CD4-positive, alpha-beta T cell (primary cell): ENCODE measurements at places on chromosomes 12 and 14.
A peak's percentile ranks its signal among the peaks of the same experiment; 100 is the strongest.

DNA sequence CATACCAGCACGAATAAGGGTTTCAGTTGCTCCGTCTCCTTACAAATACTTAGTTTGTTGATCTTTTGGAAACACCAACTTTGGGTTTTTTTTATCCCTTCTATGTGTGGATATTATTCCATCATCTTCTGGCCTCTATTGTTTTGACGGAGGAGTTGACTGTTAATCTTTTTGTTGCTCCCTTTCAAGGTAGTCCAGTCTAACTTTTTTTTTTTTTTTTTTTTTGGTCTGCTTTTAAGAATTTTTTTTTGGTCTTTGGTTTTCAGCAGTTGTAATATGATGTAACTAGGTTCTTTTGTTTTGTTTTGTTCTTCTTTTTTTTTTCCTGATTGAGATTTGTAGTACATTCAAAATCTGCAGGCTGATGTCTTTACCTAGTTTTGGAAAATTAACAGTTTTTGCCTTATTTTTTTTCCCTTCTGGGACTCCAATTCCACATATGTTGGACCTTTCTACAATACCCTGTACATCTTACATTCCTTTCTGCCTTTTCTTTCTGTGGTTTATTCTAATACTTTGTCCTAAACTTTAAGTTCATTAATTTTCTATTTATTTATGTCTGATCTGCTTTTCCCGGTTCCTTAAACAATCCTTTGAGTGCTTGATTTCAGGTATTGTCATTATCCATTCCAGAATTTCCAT, 54.9 kb downstream of the DNAH10 start:
- no peak for DNase-seq

- peak; percentile 21 for DNase-seq
Observed at GRCh38 chr12:12622418-12622817, 10.7 kb downstream of the CREBL2 start.

GRCh38 chr14:54529811-54530210, 20.1 kb downstream of the CGRRF1 start:
- DNase-seq, result no peak

GRCh38 chr14:54117396-54117795, 160.8 kb upstream of the BMP4 start:
- no peak for DNase-seq

DNA sequence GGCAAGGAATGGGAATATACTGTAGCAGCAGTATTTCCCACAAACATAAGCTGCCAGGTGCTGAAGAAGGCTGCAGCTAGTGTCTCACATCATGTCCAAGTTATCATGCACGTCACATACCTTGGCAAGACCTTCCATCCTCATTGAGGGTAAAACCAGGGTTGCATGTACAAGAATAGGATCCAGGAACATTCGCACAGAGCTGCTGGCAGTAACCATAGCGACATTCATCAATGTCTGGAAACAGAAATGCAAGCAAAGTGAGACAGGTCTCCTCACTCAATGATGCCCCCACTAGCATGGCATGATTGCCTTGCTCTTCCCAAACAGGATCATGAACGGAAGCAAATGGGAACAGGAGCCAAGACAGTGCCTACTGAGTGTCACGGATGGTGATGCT, 23.8 kb upstream of the TC2N start:
- DNase-seq, result no peak

DNA sequence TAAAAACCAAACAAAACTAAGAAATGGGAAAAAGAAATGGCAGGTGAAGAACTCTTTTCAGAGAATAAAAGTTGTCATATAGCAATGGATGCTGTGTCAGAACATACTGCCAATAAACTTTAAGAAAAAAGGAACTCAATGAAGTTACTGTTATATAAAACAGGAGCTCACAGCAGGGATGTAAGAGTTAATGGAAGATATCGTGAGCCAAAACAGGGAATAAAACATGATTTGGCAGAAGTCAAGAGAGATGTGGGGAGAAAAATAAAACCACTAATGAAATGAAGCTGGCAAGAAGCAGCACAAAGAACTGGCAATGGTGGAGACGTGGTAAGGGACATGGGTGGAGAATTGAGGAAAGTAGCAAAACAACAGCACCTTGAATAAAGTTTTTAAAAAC, 61.0 kb downstream of the TAOK3 start:
- no peak for DNase-seq

- no peak for DNase-seq
Observed at GRCh38 chr12:101616027-101616494, 21.3 kb downstream of the MYBPC1 start.

DNA sequence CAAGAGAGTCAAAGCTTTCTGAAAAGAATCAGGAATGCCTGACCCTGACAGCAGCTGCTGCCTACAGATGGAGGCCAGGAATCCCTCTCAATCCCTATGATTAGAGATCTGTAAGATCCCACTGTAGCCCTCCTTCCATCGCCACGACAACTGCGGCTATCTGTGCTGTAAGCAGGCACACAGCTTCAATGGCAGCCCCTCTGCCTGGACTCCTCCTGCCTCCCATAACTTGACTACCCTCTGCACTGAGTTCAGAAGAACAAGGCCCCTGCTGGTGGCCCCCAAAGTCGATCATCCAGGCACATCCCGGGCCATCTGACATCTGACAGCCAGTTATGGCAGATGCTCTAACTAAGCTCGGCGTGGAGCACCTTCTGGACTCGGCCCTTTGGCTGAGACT, 2.9 kb downstream of the CLMN start:
- DNase-seq, result no peak

- no peak for DNase-seq
Observed at GRCh38 chr12:75488553-75488952, 8.0 kb downstream of the GLIPR1 start.

GRCh38 chr12:14086838-14087237, 105.4 kb upstream of the GRIN2B start:
- DNase-seq, result no peak

DNA sequence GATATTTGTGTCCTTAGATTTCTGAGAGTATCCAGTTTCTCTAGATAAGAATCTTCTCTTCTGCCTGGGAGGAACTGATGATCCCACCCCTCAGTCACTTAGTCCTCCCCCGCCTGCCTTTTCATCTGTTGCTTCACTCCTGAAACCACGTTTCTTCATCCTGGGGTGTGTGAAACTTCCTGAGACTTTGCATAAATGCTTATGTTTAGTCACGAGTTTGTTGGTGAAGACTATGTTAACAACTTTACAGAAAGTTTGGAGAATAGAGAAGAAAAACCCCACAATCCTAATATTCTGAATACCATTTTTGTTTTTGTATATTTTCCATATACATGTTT, 33.2 kb downstream of the MARK3 start:
- no peak for DNase-seq

DNA sequence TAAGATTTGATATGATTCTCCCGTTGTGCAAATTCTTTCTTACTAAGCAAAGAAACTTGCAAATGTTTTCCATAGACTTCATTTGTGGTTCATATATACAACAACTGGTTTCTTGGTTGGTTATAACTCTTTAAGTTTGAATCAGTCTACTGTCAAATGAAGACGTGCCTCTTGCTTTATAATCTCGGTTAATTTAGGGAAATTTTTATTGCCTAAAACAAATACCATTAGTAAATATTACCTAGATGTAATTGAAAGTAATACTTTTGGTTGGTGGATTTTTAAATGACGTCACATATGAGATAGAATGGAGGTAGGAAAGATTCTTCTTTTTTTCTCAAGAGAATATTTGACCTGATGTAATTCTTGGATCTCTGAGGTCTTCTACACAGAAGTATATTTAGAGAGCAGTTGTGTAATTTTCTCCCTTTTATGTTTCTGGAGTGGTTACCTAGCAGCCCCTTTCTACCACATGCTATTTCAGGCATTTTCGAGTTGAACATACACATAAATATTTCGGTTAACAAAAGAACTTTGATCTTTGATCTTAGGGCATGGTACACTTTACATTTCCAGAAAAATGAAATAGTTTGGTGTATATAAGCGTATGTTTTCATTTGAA, 1.7 kb downstream of the ATF7IP start:
- no peak for DNase-seq

DNA sequence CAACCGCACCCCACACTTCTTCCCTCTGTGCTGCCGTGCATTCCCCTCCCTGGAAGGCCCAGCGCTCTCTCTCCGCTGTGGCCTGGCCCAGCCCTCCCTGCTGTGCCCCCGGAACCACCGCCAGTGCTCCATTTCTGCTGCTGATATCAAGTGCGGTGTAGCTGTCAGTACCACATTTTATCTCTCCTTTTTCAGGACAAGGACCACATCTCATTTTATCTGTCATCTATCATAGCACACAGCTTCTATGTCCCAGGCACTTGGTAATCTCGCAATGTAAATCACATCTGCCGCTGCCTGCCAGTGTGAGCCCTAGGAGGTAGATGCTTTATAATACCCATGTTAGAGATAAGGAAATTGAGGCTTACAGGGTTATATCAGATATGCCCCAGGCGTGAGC, 18.3 kb downstream of the IL31 start:
- DNase-seq, result no peak

- DNase-seq, result no peak
Observed at GRCh38 chr12:83630526-83630925, 943.8 kb downstream of the TMTC2 start.

- no peak for DNase-seq
Observed at GRCh38 chr14:49173765-49174373, 412.3 kb downstream of the RPS29 start.

- no peak for DNase-seq
Observed at GRCh38 chr14:36656687-36657398, 4.8 kb upstream of the PAX9 start.

GRCh38 chr14:100644784-100645183, 57.6 kb upstream of the BEGAIN start:
- DNase-seq, result no peak

DNA sequence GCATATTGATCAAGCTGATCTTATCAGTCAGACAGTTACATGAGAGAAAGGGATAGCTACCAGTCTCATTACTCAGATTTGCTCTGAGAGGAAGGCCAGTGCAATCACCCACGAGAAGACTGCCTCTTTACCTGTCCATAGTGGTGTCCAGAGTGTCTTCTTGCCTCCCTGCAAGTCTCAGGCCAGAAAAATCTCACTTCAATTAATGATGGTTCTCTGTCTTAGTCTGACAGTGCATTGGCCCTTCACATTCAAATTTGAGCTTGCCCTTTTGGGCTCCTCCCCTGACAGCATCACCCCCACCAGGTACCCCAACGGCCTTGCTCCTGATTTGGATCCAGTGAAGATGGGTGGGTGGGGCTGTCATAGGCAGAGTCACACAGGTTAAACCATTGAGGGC, at the start of gene AICDA:
TSS of gene AICDA (minus strand) at position 231 of the 400 bp plus-strand sequence. CDS start at position 139, 92 bp downstream.
- no peak for DNase-seq

GRCh38 chr14:45003924-45004323, 41.9 kb downstream of the TOGARAM1 start:
- no peak for DNase-seq

- no peak for DNase-seq
Observed at GRCh38 chr14:21201732-21202462, 46.0 kb upstream of the OR5AU1 start.

DNA sequence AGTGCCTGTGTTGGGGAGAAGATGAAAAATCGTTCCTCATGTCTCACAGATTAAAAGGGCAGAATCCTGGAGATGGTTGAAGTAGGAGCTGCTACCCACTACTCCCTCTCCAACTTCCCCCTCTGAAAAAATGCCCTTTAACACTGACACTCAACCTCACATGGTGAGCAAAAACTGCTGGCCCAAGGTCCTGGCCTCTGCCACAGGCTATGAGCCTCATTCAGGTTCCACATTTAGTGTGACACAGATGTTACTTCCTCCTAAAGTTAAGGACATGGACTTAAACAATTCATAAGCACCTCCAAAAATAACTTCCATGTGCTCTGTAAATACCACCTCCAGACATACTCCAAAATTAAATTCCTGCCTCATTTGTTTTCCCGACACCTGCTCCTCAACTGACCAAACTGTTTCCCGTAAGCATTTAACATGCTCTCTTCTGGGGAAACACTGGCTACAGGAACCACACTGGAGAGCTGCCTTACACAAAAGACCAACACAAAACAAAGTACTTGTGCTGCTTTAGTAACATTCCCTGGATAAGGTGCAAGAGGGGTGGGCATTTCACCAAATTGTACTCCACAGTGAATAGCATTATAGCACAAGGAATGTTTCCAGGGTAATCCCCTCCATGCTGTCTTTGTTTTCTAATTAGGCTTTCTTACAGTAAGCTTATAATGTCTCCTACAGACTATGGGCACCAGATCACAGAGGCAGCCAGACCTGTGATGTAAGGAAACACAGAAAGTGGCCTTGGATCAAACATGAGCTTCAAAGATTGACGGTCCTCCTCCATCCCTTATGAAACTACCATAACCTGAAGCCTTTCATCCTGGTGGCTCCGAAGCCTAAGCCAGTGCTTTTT, 57.0 kb downstream of the PHLDA1 start:
- no peak for DNase-seq

DNA sequence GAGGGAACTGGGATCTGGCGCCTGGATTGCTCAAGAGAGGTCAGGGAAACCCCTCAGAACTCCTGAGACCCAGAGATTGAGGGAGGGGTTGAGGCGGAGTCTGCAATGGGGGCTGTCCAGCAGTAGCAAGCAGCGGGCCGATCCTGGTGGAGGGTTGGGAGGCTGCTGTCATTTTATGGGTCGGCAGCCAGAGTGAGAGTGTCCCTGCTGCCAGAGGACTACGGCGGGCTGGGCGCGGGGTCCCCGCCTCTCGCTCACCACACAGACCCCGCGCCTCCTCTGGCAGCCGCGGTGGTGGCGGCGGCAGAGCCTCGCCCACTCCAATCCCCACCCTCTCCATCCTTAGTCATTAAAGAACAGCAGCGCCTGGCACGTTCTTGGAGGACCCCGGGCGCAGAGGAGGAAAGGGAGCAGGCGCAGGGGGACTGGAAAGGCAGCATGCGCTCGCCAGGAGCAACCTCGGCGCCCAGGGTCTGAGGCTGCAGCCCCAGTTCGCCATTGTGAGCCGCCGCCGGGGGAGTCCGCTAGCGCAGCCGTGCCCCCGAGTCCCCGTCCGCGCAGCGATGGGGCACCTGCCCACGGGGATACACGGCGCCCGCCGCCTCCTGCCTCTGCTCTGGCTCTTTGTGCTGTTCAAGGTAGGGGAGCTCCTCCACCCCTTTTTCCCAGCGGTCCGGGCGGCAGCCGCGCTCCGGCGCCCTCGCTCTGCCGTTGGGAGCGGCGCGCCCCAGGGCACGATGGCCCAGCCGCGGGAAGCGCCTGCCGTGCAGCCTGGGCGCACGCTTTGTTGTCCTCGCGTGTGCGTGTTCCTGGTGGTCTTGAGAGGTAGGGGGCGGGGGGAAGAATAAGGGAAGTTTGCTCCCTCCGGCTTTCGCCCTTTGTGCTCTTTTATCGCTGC, at the start of gene PTPRO:
TSS of gene PTPRO (plus strand) at position 345 of the 898 bp plus-strand sequence.
- DNase-seq, result no peak
